Cortex of kidney (tissue), 1 donor: ENCODE measurements at places on chromosomes 3 and 15.

- DNase-seq, result no peak
These were observed 63.1 kb downstream of the FOXP1 start for GRCh38 chr3:71520161-71521020.

DNA sequence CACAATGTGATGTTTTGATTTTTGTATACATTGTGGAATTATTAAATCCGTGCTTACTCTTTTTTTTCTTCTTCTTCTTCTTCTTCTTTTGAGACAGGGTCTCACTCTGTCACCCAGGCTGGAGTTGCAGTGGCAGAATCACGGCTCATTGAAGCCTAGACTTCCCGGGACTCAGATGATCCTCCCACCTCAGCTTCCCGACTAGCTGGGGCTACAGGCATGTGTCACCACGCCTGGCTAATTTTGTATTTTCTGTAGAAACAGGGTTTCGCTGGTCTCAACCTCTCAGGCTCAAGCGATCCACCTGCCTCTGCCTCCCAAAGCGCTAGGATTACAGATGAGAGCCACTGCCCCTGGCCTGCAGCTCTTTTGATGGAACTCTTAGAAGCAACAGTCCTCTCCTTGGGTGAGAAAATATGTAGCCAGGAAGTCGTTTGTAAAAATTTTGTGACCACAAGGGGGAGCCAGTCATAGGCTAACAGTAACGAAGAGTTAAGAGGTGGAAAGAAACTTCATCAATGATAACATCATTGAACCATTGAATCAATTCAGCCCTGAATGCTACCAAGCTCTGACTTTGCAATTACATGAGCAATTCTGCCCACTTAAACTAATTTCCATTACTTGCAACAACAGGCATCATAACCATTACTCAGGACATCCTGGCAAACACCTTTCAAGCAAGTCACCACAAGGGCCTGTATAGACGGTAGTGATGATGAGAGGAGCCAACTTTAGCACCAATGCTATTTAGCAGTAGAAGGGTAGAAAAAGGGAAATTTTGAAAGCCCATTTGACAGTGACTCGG, 16.7 kb upstream of the CMTM7 start:
- no peak for DNase-seq

GRCh38 chr3:155325263-155325835, 31.9 kb upstream of the STRIT1 start:
- no peak for DNase-seq

DNA sequence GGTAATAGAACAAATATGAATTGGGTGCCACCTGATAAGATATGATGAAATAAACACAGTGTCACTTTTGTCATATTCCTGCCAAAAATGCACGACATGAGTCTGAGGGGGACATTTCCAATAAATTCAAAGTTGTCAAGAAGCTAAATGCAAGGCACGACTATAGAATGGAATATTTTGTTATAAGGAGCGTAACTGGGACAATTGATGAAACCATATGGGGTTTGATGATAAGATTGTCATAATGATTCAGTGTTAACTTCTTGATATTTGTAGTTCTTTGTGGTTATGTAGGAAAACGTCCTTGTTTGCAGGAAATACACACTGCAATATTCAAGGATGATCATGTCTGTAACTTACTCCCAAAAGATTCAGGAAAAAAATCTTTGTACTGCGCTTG, 163.3 kb downstream of the MEX3B start:
- DNase-seq, result no peak

GRCh38 chr3:67357610-67358458, 296.6 kb downstream of the SUCLG2 start:
- DNase-seq, result no peak

DNA sequence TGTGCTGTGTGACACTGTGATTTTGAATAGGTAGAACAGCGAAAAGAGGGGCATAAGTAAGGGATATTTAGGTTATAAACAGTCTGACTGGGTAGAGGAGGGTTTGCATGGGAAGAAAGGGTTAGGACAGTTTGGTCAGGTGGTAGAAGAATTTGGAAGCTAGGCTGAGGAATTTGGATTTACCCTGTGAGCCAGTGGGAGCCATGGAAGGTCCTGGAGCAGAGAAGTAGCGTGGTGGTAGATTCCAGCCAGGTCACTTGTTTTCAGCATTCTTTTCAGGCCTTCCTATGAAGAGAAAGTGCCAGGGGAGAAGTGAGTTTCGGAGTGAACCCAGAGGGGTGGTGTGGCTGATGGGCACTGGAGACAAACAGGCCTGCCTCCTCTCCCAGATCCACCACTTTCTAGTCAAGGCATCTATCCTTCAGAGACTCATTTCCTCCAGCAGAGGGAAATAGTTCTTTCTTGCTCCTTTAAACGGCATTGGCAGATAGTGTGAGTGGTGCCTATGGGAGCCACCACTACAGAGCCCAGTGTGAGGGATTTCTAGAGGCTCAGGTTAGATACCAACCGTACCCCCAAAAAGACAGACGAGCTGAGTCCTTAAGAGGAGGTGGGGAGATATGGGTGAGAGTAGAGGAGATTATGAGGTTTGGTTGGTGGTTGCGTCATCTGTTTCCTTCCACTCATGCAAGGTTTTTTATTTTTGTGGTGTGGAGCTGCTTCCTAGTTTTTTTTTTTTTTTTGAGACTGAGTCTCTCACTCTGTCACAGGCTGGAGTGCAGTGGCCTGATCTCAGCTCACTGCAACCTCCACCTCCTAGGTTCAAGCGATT, 21.2 kb downstream of the PXK start:
- no peak for DNase-seq

GRCh38 chr15:92821491-92822116, 78.5 kb upstream of the CHD2 start:
- no peak for DNase-seq

GRCh38 chr3:184334470-184335158, 2.8 kb upstream of the FAM131A start:
- no peak for DNase-seq

DNA sequence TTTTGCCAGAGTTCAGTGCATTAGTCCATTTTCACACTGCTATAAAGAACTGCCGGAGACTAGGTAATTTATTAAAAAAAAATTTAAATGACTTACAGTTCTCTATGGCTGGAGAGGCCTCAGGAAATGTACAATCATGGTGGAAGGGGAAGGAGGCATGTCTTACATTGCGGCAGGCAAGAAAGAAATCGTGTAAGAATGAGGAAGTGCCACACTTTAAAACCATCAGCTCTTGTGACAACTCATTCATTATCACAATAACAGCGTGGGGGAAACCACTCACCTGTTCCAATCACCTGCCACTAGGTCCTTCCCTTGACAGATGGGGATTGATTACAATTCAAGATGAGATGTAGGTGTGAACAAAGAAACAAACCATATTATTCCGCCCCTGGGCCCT, 1361.4 kb downstream of the NSUN3 start:
- DNase-seq, result no peak

GRCh38 chr15:71252044-71252739, 136.9 kb downstream of the THSD4 start:
- DNase-seq, result no peak

GRCh38 chr3:34155666-34156065, 357.2 kb downstream of the PDCD6IP start:
- no peak for DNase-seq

DNA sequence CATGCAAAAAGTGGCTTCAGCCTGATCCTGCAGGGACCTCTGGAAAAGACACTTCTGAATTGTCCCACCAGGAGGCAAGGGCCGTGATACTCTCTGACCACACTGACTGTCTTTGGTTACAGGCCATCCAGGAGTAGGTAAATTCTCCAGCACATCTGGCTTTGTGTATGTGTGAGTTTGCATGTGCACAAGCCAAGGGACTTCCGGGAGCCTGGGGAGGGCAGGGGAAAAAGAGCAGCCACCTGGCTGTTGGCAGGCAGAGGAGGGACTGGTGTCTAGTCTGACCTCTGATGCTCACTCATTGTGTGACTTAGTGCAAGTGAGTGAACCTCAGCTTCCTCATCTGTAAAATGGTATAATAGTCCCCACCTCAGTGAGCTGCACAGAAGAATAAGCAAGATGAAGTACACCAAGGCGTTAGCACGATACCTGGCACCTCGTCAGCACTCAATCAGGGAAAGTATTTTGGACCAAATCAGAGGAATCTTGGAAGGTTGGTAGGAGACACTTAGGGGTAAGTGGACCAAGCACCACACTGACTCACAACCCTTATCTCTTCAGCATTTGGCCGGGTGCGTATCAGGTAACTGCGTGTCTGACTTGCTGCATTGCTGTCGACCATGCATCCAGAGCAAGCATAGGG, 19.1 kb downstream of the KLHL6 start:
- DNase-seq, result no peak

- no peak for DNase-seq
These were observed 177.3 kb downstream of the NFKBIZ start for GRCh38 chr3:102026656-102027055.

DNA sequence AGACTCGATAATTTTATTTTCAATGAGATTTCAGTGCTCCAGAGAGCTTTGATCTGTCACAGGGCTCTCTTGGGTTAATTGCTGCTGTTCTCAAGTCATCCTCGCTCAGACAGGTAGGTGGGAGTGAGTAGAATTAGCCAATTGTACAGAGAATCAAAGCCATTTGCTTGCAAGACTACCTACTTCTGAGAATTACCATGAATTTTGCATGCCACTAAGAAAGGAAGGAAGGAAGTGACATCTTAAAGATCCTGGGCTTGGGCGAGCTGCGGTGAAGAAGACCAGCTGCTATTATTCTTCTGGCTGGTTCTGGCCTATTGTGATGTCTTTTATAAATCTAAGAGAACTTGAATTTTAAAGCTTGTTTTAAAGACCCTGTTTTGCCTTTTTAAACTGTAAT, 154.1 kb upstream of the LPP start:
- DNase-seq, result no peak

DNA sequence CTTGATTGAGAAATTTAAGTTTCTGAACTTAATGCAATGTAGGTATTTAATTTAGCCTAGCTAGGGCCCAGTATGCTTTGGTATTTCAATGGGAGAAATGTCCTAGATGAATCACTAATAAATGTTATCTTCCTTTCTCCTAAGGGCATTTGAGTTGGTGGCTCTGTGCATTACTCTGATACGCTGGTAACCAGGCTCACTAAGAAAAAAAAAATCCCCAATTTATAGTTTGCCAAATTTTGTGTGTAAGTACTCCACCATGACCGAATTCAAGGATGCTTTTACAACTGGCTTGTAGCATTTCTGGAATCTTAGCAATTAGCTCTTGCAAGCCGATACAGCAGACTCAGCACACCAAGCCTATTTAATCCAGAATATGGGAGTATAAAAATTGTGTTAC, 94.6 kb upstream of the LPP start:
- DNase-seq, result no peak

GRCh38 chr15:59223736-59224135, 17.1 kb downstream of the LDHAL6B start:
- DNase-seq, result no peak

GRCh38 chr3:148839805-148840204, 12.2 kb downstream of the CPB1 start:
- no peak for DNase-seq

GRCh38 chr15:74531144-74531811, 9.7 kb upstream of the ARID3B start:
- no peak for DNase-seq

- no peak for DNase-seq
These were observed 91.8 kb downstream of the SSR3 start for GRCh38 chr3:156463123-156463522.

DNA sequence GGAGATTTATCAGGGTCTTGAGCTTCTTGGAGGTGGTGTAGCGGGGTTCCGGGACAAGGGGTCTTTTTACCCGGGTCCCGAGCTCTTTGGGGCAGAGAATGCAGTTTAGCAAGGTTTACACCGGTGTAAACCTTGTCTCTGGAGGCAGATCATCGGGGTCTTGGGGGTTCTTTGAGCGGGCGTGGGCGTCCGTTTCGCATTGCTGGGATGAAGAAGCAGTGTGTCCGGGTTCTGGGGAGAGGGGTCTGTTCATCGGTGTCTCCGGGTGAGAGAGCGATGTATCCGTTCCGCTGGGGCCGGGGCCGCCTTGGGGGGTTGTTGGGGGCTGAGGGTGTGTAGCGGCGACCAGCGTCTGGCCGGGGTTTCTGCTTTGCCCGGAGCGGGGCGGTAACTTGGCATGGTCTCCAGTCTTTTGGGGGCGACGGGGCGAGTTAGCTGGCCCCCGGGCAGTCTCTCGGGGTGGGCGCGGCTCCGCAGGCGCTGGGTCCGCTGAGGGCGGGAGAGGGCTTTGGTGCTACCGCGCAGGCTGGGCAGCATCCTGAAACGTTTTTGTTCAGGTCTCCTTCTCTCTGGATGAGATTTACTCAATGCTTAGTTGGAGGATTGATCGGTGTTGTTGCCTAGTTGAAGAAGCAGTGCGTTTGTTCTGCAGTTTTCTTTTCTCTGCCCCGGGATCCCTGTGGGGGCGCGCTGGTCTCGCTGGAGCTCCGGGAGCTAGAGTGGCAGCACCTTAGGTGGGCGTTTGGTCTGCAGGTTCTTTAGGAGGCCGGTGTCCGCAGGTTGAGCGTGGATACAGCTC, 843 bp downstream of the GLCE start:
- DNase-seq, result no peak

DNA sequence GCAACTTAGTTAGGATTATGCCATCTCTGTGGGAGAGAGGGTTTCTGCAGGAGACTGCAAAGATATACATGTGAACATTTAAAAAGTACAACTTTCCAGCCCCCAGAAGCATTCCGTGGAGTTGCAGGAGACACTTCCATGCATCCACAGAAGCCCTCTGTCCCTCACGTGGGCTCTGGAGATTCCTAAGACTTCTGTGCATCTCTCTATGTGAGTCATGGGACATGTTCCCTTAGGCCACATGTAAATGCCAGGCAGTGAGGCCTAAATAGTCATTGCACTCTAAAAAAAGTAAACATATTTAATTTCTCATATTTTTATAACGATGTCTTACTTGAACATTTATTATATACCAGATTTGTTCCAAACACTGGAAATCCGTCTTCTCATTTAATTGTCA, 126.5 kb upstream of the ROPN1 start:
- DNase-seq, result no peak

- DNase-seq, result no peak
These were observed at the start of gene LRRFIP2 for GRCh38 chr3:37174532-37175126. Gene LRRFIP2 (minus strand): TSS chr3:37174582. CDS start chr3:37148983, 25,599 bp downstream.

- DNase-seq, result no peak
These were observed 35.9 kb upstream of the MYH15 start for GRCh38 chr3:108546247-108546646.

DNA sequence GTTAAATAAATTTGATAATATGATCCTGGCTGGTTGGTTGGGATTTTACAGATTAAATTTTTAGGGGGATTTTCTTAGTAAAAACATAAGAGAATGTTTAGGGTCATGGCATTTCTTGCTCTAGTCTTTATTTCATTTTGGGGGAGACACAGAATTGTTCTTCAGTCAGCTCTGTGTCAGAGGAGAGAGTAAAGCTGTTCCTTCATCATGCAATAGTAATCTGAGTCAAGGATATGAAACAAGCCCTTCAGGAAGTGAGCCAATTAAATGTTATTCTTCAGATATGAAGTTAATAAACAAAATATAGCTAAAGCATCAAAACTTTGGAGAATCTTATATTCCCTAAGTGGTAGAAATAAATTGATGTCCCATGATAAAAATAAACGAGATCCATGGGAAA, 22.9 kb upstream of the SLC4A7 start:
- no peak for DNase-seq

GRCh38 chr3:168220556-168220955, 124.8 kb upstream of the GOLIM4 start:
- DNase-seq, result no peak

GRCh38 chr3:82467051-82467450, 705.6 kb upstream of the GBE1 start:
- DNase-seq, result no peak

- DNase-seq, result no peak
These were observed 45.0 kb downstream of the CPEB1 start for GRCh38 chr15:82602195-82602594.

- no peak for DNase-seq
These were observed 11.4 kb downstream of the MYO5C start for GRCh38 chr15:52284164-52284563.
